ENCODE measurements at places on chromosomes 2 and 18.

GRCh38 chr18:9721893-9722550, 13.9 kb downstream of the RAB31 start:
- no peak for DNase-seq

GRCh38 chr2:19209575-19210341, 148.7 kb downstream of the OSR1 start:
- DNase-seq = peak; percentile 51

DNA sequence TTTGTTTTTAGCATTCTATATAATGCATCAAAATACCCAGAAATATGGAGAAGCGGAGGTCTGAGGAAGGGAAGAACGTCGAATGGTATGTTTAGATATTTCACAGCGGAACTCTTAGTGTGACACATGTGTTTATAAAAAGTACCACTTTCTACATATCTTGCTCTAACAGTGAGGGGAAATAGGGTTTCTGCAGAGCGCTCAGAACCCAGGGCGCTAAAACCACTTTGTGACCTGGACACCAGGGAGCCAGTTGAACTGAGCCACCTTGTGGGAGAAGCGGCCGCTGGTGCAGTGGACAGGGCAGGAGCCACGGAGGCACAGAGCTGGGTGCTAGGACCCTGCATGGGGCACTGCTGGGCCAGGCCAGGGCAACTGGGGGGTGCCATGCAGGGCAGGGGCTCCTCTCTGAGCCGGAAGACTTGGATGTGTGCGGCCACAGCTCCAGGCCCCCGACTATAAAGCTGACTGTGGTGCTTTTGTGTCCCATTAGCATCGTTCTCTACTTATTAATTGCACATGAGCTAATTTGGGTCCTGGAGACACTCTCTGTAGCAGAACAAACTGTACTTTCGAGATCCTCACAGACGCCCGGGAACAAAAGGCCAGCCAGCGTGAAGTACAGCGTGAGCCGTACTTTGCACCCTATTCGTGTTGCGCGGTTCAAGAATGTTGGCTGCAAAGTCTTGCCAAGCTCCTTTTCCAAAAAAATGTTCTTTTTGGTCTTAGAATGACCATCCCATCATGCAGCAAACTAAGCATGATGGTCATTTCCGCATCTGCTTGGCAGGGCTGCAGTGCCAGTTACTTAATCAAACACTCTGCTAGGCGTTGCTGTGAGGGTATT, 151.9 kb upstream of the ALKAL2 start:
- no peak for DNase-seq

GRCh38 chr2:234722176-234722575, 225.3 kb upstream of the ARL4C start:
- DNase-seq = no peak

- DNase-seq = no peak
These were observed 13.6 kb downstream of the FRZB start for GRCh38 chr2:182852801-182853200.

- peak; percentile 65 for DNase-seq
These were observed 340.3 kb downstream of the PLCL1 start for GRCh38 chr2:198144660-198145059.

DNA sequence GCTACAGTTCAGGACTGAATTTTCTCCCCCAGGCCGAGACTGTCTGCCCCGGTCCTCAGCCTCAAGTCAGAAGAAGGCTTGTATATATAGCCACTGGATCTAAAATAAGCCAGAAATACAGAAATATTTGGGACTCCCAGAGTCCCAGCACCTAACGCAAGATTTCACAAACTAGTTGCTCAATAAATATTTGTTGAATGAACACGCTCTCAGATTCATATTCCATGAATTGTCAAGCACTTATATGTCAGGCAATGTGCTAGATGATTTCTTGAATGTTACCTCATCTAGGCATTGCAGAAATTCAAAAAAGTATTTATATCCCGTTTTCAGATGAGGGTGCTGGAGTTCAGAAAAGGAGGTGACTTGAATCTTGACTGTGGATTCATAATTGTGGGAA, 163.7 kb upstream of the KLHL29 start:
- no peak for DNase-seq

DNA sequence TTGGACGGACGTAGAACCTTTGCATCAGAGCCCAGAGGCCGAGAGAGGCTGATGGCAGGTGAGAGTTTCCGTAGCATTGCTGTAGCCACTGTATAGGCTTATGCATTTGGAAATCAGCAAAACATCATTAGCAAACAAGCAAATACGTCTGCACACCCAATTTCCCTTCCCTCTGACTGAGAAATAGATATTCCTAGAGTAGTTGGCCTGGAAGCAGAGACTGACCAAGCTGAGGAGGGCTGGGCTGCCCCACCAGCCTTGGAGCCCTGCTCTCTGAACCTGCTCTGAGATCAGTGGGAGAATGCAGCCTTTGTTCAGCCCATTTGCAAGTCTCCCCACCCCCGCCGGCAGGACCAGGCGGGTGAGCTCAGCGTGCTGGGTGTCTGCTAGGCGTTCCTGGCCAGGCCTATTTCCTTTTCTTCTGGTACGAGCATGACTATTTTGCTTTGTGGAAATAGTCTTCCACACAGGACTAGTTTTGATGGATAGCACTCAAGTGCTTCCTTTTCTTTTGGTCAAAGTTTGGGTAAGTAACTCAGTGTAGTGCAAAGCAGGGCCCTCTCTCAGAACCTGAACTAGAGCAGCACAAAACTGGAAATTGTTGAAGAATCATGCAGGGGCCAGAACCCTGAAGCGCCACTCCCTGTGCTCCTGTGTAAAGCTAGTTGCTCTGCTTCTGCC, 21.9 kb upstream of the RNF149 start:
- no peak for DNase-seq

DNA sequence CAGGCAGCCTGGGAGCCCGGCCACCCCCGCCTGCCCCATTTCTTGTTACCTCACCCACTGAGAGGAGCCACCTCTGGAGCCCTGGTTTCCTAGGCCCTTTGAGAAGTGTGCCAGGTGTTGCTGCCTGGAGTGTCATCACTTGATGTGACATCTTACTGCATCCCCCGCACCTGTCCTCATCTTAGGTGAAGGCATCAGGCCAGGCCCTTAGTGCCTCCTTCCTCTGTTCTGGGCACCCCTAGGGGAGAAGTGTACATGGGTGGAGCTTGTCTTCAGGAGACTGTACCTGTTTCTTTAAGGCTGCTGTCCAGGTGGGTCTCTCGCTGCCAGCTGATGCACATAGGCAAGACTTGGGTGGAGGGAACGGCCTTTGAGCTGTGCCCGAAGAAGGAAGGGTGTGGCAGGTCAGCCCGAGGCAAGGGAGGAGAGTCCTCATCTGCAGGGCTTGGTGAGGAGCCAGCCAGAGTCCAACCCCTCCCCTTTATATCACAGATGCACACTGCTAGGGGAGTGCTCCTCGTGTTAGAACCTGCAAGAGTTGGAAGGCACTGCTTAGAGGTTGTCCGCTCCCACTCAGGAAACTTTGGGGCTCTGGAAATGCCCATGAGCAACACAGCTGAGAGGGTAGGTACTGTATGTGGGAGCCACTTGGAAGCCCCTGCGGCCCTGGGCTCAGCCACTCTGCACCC, 45.9 kb downstream of the NCK2 start:
- DNase-seq = peak; percentile 60

DNA sequence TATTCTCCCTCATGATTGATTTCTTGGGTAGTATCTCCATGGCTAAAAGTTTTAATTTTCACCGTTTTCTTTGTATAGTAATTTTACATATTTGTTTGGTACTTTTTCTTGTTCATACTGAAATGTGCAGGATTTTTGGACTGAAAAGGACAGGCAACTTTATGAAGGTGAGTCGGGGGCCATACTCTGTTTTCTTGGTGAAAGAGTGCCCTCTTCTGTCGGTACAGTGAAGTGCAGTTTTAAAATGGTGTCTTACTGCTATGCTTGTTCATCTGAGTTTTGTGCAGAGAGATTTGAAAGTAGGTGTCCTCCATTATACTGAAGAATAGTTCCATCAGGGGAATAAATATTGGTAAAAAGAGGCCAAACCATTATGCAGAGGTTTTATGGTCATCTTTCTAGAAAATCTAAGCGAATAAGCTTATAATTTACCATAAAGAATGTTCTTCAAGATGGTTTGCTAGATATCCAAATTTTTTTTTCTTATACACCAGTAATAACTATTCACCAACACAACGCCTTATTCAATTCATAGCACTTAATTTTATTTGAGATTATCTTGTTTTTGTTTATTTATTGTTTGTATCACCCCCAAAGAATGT, 8.7 kb upstream of the SERPINB13 start:
- DNase-seq = peak; percentile 76

- no peak for DNase-seq
These were observed 48.6 kb upstream of the DNAH7 start for GRCh38 chr2:196117214-196117705.

- no peak for DNase-seq
These were observed 50.7 kb downstream of the RNF152 start for GRCh38 chr18:61842146-61842545.

DNA sequence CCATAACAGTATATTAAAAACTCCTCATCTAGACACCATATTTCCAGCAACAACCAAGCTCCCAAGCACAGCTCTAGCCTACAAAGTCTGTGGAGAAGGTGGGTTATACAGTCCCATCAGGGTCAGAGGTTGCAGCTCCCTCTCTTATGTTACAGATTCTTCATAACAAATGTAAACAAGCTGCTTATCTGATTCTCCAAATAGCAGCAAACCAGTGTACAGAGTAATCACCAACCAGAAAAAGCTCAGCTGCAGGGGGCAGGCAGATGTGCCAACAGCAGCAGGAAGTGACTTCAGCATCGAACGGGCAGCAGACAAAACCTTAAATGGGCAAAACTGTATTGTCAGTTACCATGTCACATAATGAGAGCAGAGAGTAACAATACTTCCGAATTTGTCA, 52.9 kb upstream of the NABP1 start:
- peak; percentile 64 for DNase-seq

GRCh38 chr18:44497311-44497710, 183.4 kb upstream of the SETBP1 start:
- no peak for DNase-seq

- no peak for DNase-seq
These were observed 235.5 kb downstream of the GULP1 start for GRCh38 chr2:188527141-188527540.

DNA sequence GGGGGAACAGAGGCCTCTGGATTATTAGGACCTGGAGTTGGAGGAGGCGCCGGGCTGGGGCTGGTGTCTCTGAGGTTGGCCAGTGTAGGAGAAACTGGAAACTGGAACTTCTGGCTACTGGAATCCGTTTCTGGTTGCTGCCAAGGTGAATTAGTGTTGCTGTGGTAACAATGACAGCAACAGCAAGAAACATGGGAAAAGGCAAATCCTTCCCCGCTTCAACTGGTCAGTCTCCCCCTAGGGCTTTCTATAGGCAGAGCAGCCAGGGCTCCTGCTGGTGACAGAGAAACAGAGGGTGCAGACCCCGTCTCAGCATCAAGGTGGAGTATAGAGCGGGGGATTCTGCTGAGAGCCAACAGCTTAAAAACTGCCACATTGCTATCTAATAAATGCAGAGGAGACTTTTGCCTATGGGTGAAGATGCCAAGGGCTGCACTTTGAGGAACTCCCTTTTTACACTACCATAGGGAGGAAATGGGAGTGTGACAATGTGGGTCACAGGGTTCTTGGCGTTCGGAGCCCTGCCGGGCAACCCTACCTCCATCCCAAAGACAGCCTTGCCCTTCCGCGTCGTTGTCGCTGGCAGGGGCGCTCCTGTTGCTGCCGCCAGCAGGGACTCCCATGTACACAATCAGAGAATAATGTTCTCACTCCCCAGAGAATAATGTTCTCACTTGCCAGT, 81.4 kb upstream of the CABLES1 start:
- DNase-seq = peak; percentile 24

DNA sequence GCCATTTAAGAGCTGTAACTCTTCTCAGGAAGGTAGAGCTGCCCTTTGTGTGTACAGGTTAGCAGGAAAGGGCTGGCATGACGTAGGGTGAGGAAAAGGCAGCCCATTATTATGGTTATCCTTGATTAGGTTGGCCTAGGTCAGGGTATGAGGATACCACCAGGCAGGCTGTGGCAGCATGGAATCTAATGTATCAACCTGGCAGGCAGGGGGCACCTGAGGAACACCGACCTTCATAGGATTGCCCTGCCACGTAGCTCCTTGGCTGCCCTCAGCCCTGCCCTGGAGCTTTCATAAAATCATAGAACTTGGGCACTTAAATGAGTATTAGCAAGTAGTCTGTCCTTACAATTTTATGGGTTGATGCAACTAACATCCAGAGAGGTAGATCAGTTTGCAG, 261.6 kb downstream of the LTBP1 start:
- no peak for DNase-seq

GRCh38 chr2:23157812-23158211, 227.2 kb upstream of the KLHL29 start:
- DNase-seq = no peak

DNA sequence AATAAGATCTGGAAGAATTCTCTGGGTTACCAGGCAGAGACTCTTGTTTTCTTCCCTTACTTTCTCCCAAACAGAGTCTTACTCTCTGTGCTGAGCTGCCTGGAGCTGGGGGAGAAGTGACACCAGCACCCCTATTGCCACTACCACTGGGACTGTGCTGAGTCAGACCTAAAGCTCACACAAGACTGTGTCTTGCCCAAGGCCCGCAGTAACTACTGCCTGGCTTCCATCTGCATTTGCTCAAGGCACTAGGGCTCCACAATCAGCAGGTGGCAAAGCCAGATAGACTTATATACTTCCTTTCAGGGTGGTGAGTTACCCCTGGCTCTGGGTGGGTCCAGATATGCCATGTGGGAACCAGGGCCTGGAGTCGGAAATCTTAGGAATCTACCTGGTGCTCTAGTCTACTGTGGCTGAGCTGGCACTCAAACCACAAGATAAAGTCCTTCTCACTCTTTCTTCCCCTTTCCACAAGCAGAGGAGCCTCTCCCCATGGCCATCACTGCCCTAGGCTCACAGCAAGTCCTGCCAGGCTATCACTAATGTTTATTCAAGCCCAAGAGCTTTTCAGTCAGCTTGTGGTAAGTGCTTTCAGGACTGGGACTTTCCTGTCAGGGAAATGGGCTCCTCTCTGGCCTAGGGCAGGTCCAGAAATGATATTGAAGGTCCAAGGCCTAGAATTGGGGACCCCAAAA, 27.6 kb upstream of the SERPINB2 start:
- DNase-seq = no peak

DNA sequence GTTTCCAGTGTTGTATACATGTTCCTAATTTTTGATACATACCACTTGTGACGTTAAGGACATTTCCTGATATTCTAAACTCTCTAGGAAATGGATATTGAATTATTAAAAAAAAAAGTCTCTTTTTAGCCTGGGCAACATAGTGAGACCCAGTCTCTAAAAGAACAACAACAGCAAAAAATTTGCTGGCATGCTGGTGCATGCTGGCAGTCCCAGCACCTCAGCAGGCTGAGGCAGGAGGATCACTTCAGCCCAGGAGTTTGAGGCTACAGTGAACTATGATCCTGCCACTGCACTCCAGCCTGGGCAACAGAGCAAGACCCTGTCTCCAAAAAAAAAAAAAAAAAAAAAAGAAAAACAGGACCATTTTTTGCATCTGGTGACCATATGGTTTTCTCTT, 10.5 kb upstream of the PPP4R3B start:
- DNase-seq = no peak

DNA sequence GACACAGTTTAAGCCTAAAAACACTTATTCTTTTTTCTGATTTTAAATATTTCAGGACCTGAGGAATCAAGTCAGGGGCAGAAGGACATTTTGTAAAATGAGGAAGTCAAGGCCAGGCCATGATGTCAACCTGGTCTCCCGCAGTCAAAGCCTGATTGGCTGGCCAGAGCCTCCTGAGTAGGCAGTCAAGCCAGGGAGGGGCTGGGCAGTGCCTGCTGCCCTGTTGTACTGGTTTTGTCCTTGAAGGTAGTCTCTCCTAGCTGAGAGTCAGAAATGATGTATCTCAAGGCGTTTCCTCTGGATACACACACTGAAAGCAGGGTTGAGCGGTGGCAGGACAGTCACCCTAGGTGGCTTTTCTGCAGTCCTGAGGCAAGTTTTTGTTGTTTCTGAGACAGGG, 19.8 kb downstream of the CCT7 start:
- peak; percentile 86 for DNase-seq

- DNase-seq = no peak
These were observed 229.3 kb upstream of the PXDN start for GRCh38 chr2:1973636-1974035.

Measured in NB4 (cell line).